ENCODE measurements at places on chromosomes 1 and 21.

- no peak for DNase-seq
Measured at GRCh38 chr1:941015-941587, 17.4 kb downstream of the SAMD11 start.

DNA sequence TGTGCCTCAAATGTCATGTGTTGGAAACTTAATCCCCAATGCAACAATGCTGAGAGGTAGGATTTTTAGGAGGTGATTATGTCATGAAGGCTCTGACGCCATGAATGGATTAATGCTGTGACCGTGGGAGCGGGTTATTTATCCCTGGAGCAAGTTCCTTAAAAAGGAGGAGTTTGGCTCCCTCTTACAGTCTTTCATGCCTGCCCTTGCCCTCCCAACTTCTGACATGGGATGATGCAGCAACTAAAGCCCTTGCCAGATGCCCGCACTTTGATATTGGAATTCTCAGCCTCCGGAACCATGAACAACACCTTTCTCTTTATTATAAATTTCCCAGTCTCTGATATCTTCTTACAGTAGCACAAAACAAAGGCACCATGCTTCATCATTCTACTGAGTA is 685.3 kb upstream of the CHRM3 start:
- no peak for DNase-seq

- DNase-seq, result no peak
Measured at GRCh38 chr1:108865316-108865910, 8.5 kb upstream of the AKNAD1 start.

DNA sequence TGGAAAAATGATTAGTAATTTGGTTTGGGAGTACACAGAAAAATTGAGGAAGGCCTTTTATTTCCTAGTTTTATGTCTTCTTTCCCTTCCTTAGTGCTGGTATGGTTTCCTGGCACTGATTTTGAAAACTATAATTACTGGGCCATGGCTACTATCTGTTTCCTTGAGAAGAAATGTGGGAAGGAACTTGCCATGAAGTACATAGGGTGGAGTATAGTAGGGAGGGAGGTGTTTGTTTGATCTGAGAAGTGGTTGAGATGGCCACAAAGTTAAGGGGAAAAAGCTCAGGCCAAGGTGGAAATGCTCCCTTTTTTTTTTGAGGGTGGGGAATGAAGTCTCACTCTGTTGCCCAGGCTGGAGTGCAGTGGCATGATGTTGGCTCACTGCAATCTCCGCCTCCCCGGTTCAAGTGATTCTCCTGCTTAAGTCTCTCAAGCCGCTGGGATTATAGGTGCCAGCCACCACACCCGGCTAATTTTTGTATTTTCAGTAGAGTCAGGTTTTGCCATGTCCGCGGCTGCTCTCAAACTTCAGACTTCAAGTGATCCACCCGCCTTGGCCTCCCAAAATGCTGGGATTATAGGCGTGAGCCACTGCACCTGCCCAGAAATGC is 11.3 kb downstream of the HJV start:
- no peak for DNase-seq

GRCh38 chr1:39131940-39132339 is 72.6 kb upstream of the MACF1 start:
- DNase-seq, result no peak

GRCh38 chr1:1228187-1228586 is 3.6 kb downstream of the SDF4 start:
- DNase-seq, result no peak

- no peak for DNase-seq
Measured at GRCh38 chr21:42781150-42781970, 98.0 kb downstream of the WDR4 start.

DNA sequence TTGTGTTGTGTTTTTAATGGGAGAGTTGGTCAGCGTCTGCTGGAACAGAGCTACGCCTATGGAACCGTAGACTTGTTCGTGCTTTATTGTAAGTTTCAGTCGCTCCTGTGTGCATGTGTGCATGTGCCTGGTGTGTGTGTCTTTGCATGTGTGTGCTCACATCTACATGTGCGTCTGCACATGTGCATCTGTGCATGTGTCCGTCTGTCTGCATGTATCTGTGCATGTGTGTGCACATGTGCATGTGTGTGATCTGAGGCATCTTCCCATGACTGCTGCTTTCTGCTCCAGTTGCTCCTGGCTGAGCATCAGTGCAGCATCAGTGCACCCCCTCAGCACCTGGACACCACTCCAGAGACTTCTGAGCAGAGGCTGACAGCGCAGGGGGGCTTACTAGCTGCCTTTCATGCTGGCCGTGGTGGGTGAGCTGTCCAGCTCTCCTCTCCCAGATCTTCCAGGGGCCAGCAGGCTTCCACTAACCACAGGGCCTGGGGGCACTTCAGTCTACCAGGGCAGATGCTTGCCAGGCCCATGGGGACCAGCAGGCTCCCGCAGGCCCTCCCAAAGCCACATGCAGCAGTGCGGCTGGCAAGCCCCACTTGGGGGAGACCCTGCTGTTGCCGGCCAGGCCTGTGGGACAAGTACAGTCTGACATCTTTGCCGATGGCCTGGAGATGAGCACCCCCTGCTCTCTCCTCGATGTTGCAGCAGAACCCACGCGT is 47.8 kb upstream of the PCBP3 start:
- DNase-seq, result no peak

DNA sequence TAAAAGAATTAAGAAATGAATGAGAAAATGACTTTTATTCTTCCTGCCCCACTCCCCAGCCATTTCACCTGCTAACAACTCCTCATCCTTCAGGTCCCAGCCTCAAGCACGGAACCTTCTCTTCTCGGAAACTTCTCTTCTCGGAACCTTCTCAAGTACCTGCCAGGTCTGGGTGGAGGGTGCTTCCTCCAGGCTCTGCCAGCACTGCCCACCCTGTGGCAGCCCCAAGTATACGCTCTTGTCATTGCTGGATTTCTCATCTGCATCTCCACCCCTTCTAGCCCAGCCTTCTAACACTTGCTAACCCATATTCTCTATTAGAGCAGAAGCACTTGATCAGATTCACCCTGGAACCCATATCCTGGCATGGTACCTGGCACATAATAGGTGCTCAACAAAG is 3.9 kb upstream of the IFFO2 start:
- no peak for DNase-seq

Measured in activated CD4-positive, alpha-beta T cell treated with anti-CD3 and anti-CD28 coated beads, Interleukin-2, amount 50 U/mL, for 48 hours (primary cell).